NCI-H2029 treated with DMSO at 0.1 percent for 48 hours (cell line): ENCODE measurements at places on chromosomes 4 and X.
A peak's percentile ranks its signal among the peaks of the same experiment; 100 is the strongest.

GRCh38 chr4:60808726-60809485 is 391.2 kb upstream of the ADGRL3 start:
- no peak for DNase-seq

- no peak for DNase-seq
Measured at GRCh38 chr4:3636646-3637320, 104.6 kb upstream of the LRPAP1 start.

DNA sequence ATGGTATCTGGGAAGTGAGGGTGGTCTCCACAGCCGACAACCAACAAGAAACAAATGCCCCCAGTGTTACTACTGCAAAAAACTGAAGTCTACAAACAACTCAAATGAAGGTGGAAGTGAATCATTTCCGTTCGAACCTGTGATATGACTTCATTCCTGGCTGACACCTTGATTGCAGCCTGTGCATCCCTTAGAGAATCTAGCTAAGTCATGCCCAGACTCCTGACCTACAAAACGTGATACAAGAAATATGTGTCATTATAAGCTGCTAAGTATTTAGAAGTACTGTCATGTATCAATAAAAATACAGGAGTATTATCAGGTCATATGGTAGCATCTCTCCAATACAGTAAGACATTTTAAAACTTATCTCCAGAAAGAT is 959.7 kb upstream of the LCORL start:
- no peak for DNase-seq

GRCh38 chrX:47420962-47421361 is 50.6 kb downstream of the ZNF157 start:
- no peak for DNase-seq

- DNase-seq, result no peak
Measured at GRCh38 chrX:7960246-7960645, 33.0 kb upstream of the PNPLA4 start.

- DNase-seq, result peak; percentile 8
Measured at GRCh38 chr4:23368081-23368697, 521.7 kb downstream of the PPARGC1A start.

GRCh38 chr4:26069218-26069617 is 155.2 kb downstream of the SMIM20 start:
- DNase-seq, result peak; percentile 5
